ENCODE measurements at places on chromosomes 12 and 14.
A peak's percentile ranks its signal among the peaks of the same experiment; 100 is the strongest.

DNA sequence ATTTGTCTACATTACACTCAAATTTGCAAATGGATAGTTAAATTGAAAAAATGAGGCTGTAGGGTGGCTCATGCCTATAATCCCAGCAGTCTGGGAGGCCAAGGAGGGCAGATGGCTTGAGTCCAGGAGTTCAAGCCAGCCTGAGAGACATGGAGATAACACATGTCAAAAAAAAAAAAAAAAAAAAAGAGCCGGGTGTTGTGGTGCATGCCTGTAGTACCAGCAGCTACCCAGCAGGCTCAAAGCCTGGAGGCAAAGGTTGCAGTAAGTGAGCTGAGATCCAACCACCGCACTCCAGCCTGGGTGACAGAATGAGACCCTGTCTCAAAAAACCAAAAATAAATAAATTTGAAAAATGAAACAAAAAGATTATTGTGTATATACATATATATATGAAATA is 119.9 kb upstream of the MGAT4C start:
- DNase-seq, result no peak

DNA sequence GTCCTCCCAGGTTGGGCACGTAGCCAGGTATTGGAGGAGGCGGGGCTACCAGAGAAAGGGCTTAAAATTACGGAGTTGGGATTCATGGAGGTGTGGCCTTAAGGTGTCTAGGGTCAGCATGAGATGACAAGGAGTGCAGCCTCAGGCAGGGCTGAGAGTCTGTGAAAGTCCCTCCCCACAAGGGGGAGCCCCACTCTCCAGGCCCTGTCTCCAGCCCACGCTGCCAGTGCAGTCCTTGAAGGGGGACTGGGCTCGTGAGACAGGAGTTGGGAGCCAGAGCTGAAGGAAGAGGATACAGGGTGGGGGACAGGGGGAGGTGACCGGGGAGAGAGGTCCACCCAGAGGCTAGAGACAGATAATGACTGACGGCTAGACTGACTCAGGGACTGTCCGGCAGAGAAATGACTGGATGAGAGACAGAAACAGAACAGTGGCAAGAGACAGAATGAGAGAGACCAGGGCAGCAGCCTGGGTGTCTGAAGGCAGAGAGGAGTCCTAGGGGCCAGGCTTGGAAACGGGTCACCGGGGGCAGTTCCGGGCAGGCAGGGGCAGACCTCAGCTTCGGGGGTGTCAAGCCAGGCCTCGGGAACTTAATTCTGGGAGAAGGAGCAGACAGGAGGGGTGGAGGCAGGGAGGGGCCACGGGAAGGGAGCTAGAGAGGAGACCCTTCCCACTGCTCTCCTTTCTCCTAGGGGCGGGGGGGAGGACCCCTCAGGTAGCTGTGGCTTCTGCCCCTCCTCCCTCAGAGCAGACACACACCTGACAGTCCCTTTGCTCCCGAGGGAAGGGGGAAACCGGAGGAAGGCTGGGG is 970 bp downstream of the CDH24 start:
- DNase-seq, result peak; percentile 81

GRCh38 chr14:74965486-74966153 is 10.2 kb upstream of the PGF start:
- no peak for DNase-seq

GRCh38 chr14:50675597-50675996 is 7.5 kb upstream of the SAV1 start:
- no peak for DNase-seq

GRCh38 chr12:108729612-108730364 is 1.5 kb downstream of the CORO1C start:
- DNase-seq, result peak; percentile 34

- DNase-seq, result no peak
Measured at GRCh38 chr12:106030210-106031071, 108.3 kb downstream of the NUAK1 start.

Data from suppressor macrophage (primary cell).